ENCODE measurements at places on chromosomes 2 and 18. TPM values are rescaled to one million over a fixed set of nuclear protein-coding genes. Genes with fewer than 3 reads are reported as not detected.

DNA sequence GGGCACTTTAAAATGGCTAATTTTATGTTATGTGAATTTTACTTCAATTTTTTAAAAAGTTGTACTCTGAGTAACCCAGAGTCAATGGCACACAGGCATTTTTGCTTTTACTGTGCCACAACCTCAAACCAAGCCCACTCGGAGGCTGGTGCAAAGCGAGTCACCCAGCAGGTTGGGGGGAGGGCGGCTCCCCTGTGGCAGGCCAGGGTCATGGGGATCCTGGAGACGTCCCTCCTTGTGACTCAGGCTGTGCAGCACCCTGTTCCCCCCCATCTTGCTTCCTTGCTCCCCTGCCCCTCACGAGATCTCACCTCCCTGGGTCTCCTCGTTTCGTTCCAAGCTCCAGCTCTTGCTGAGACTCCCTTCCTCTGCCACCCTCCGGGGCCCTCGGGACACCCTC, 58.6 kb downstream of the POMC start:
- DNase-seq, result no peak

- no peak for DNase-seq
Observed at GRCh38 chr2:175080479-175080878, 75.3 kb upstream of the CHN1 start.

DNA sequence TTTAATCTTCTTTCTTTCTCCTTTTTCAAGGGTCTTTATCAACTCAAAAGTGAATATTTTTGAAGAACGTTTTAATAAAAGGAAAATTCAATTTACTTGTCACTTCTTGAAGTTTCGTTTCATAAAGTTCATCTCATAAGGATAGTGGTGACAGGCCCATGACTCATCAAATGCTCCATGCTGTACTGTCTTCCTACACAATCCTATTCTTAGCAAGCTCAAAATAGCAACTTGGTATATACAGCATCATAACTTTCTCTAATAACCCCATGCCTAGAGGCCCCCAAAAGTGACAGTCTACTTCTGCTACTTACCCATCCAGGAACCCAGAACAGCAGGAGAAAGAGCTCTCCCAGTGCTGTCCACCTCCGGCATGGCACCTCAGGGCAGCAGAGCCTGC, 7.7 kb downstream of the FBXO15 start:
- no peak for DNase-seq

- DNase-seq, result no peak
Observed at GRCh38 chr2:180279581-180279980, 272.5 kb upstream of the CWC22 start.

DNA sequence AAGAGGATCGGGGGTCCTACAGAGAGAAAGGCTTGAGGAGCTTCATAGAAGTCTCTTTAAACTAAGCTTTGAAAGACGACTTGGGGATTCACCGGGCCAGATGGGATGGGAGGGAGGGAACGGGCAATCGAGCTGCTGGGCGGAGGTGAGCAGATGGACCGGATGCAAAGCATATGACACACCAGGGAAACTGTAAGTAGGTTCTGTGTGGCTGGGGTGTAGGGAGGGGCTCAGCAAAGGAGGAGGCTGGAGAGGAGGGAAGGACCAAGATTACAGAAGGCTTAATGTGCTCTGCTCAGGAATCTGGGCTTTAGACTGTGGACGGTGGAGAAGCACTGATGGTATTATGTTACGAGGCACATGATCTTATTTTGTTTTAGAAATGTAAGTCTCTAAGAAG, 131.5 kb downstream of the MAIP1 start:
- DNase-seq, result no peak

GRCh38 chr2:162518894-162519293, 175.0 kb downstream of the GCA start:
- no peak for DNase-seq

DNA sequence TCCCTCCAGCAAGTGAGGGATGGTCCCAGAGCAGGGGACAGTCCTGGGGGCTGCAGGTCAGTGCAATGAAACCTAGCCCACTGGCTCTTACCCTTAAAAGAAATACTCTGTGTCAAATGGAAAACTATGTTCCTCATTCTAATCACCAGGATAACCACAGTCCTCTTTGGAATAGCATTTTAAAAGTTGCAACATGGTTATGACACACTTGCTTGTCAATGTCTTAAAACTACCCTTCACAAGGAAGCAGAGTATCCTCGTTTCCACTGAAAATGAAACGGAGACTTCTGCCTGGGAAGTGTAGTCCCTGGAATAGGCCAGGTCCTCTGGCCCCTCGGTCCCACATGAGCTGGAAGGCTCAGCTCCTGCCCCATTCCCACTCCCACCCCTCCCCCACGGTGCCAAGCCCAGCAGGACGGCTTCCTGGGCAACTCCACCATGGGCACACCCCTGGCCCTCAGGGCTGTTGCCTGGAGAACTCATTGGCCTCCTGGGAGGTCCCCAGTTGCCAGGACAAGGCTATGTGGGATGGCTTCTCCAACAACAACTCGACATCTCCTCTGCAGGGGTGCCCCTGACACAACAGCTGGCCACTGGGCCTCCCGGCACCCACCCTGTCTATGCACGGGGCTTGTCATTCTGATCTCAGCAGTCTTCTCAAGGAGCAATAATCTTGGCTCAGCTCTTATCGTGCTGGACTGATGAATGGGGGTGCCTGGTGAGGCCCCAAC, 38.3 kb upstream of the ST3GAL5 start:
- DNase-seq, result no peak

GRCh38 chr2:14297340-14297739, 335.2 kb upstream of the LRATD1 start:
- DNase-seq, result no peak

DNA sequence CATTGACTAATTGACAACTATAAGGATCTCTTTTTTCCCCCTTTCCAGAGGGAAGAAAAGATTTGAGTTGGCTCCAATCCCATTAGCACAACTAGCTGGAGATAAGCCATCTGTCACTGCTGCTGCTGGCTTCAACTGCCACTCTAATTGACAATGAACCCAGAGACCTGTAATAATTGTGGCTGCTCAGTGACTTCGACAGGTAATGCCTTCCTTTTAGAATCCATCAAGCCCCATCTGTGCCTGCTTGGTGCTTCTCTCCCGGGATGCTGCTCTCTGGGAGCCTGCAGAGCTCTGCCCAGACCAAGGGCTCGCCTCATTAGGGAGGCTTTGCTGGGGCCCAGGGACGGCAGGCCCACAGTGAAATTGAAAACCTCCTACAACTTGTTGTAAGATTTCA, 376.7 kb upstream of the SOX11 start:
- DNase-seq, result no peak

- DNase-seq, result no peak
Observed at GRCh38 chr2:224970311-224970710, 72.0 kb downstream of the DOCK10 start.

DNA sequence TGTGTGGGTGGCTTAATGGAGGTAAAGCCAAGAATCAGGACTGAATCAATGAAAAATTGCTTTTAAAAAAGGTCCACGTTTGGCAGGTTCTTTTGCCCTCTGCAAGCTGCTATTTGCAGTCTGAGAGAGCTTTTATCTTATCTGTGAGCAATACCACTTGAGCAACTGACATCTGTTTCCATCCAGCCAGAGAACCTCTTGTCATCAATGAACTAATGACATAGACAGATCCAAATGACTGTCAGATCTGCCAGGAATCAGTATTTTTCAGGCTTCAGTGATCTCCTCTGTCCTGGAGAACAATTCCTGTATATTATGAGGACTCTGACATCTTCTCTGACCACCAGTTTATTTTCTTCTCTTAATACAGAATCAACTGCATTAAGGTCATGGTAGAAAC, 608.1 kb downstream of the LRP1B start:
- no peak for DNase-seq

- no peak for DNase-seq
Observed at GRCh38 chr2:20582600-20583221, 68.2 kb downstream of the HS1BP3 start.

DNA sequence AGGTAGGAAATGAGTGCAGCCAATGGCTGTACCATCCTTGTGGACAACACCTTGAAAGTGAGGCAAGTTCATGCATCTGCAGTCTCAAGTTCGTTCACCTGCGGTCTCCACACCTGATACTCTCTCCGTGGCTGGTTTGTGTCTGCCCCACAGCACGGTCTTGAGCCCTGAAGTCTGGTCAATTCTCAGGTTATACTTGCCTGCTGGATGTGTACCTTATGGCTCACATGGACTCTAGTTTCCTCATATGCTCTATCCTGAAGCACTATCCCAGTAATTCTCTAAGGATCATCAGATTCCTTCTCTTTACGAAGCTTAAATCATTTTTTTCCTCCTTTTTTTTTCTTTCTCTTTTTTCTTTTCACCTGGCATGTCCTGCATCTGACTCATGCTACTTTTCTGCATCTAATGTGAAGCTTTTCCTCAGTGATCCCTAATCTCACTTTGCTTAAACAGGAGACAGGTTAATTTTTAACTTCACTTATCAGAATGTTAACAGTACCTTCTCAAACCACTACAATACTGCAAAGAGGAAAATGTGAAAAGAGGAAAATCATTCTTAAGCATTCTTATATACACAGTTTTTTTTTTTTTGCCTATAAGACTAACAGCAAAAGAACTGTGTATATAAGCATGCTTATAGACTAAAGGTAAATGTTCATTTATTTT, 511.2 kb downstream of the SOX11 start:
- DNase-seq, result no peak

- DNase-seq, result no peak
Observed at GRCh38 chr2:235689427-235689853, 195.6 kb downstream of the AGAP1 start.

DNA sequence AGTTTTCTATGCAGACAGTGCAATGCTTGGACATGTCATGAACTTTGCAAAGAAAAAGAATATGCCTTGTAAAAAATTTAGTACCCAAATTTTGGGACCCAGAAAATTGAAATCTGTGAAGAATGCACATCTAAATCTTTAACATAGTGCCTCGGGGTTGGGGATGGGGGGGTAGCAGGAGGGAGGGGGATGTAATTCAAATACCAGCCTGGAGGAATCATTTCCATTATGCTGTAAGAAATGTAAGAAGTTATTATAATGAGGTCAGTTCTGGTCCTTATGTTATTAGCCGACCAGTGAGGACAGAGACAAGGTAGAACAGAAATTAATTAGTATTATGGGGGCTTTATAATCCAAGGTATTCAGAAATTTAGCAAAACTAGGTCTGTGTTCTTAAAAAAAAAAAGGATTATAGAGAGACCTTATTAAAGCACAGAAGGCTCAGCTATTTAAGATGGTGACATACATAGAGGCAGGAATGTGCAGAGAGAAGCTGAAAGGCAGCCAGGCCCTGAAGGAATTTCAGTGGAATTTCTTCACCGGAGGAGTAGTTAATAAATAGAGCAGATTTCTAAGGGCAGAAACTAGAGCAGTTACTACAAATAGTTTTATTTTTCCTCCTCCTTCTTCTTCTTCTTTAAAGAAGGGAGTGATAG, 89.0 kb upstream of the RBMS1 start:
- DNase-seq, result no peak

DNA sequence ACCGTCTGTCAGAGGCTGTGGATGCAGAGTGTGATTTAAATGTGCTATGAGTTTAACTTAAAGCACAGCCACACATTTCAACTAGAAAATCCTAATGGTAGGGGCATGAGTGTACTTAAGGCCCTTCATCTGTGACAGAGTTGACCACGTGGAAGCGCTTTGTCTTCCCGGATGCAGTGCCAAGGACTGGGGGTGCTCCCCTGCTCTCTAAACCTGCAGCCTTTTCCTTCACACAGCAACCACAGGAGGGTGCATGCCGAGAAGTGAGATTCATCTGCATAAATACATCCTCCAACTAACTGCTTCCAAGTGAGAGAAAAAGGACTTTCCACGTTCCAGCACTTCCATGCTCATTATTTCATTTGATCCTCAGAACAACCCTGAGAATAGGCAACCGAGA, 149.6 kb downstream of the MYT1L start:
- no peak for DNase-seq

- DNase-seq, result no peak
Observed at GRCh38 chr2:234306426-234307173, 190.3 kb downstream of the ARL4C start.

- no peak for DNase-seq
Observed at GRCh38 chr2:3396920-3397559, 17.5 kb downstream of the TRAPPC12 start.

DNA sequence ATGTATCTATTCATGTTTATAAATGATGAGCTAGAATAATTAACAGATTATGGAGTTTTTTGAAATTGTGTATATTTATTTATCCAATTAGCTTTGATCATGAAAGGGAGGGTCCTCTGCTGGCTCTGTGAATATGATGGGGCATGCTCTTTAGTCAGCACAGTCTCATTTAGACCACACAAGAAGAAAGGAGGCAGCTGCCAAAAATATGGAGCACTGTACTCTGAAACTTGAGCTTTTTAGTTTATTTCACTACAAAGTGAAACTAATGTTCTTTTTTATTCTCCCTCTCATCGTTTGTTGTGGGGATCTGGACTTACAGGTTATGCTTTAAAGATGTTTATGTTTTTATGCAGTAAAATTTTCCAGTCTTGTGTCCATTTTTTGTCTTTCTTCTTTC, 266.9 kb upstream of the GULP1 start:
- no peak for DNase-seq

TNFAIP6 gene
- polyA plus RNA-seq, result 3.3 TPM

SCN7A gene
- 0.98 TPM for polyA plus RNA-seq

ZNF396 gene
- 4.3 TPM for polyA plus RNA-seq

CDH7 gene
- polyA plus RNA-seq, result 1.2 TPM

CCDC148 gene
- 0.55 TPM for polyA plus RNA-seq

HOXD9 gene
- polyA plus RNA-seq, result 1.8 TPM

RTP5 gene
- 3.7 TPM for polyA plus RNA-seq

Measured in thymus (tissue), 14 donors.